Lung microvascular endothelial cell (primary cell): ENCODE measurements at places on chromosomes 4 and X. TPM values are rescaled to one million over a fixed set of nuclear protein-coding genes. Genes with fewer than 3 reads are reported as not detected.

Gene TIGD2
- 3.1 and 4.8 TPM in 2 replicates for total RNA-seq

Gene FDCSP
- total RNA-seq = not detected in 2 replicates

Gene PAGE2
- not detected in 2 replicates for total RNA-seq

Gene SATL1
- under 0.01 TPM in 1 of 2 replicates, not detected in the other for total RNA-seq

DNA sequence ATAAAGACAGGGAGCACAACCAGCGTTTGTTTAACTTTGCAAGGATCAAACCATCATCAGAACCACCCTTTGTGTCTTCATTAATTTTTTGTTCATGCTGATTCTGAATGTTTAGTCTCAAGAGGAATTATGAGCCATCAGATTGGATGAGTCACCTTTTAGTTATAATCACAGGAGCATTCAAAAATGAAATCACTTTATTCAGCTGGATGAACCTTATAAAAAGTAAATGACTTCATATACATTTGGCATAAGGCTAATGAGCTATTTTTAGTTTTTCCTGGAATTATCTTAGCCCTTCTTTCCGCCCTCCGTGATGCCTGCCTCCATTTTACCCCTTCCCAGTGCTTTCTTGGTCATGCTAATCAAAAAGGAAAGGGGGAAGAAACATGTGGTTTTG is 103.6 kb downstream of the SORBS2 start:
- DNase-seq = peak; percentile 91

DNA sequence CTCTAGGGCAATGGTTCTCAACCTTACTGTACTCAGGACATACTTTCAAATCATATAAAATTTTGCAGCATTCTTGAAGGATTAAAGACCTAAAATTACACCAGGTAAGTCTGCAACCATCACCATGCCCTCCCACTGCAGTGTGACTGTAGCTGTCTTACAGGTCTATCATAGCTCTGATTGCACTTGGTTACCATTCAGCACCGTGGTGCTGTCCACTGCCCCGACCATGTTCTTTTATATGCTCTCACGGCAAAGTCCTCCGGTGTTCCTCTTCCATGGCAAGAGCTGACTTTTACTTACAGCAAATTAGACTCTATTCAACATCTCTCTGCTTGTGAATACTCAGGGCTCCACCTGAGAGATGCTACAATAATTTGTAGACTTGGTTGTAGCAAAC is 11.5 kb downstream of the CRMP1 start:
- no peak for DNase-seq

GRCh38 chrX:153736871-153737441 is 12.3 kb downstream of the ABCD1 start:
- no peak for DNase-seq
